Esophagus mucosa (tissue), 1 donor: ENCODE measurements at places on chromosomes 2 and 18.

DNA sequence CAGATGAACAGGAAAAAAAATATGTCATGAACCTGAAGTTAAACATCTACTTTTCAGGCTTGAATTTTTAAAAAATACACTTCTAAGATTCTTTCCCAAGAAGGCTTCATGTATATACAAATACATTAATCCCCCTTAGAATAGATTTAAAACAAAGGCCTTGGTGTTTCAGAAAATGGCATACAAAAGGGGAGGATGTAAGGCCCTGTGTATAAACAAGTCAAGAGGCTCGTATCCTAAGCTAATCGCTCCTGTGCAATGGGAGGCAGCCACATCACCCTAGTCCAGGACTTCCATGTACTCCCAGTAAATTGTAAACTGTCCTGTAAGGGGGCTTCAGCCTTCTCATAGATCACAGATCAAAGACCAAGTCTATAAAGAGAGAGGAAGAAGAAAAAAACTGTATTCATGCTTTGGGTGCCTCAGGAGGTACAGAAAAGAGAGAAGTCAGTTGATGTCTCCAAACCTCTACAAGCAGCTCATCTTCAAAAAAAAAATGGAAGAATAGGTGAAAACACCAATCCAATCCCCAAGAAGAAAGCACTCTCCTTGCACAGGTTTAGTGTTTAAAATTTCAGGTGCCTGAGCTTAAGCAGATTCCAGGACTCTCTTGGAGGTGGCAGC, 53.9 kb downstream of the ANKRD44 start:
- ATAC-seq, result no peak

- ATAC-seq, result no peak
Observed at GRCh38 chr2:100424277-100424875, 6.9 kb upstream of the CHST10 start.

DNA sequence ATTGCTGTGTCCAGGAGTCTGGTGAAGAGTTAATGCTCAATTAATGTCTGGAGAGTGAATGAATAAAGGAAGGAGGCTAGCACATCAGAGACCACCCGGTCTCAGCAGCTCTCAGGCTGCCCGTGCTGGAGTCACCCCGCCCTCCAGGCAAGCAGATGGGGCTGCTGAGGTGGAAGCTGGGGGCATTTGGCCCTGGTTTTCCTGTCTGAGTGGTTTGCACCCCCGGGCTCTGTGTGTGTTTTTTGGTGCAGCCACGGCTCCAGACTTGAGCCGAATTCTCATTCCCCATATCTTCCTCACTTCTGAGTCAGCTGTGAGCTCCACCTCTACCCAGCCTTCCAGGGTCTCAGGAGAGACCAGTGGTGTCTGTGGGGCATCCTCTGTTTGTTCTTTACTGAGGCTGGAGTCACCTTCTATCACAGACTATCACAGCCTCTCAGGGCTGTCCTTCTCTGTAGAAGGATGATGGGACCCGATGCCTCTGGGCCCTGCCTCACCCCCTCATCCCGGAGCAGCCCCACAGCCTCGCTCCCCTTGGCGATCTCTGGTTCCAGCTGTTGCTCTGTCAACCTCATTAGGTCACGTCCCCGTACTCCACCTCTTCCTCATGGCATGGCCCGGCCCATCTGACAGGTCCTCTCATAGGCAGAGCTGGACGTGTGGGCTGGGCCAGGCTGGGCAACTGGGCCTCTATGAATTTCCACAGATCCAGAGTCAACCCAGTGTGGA, 60.8 kb downstream of the HS1BP3 start:
- ATAC-seq, result no peak

GRCh38 chr2:105390454-105390853, 8.4 kb downstream of the FHL2 start:
- no peak for ATAC-seq

- no peak for ATAC-seq
Observed at GRCh38 chr2:25418944-25419677, 77.4 kb upstream of the DNMT3A start.

DNA sequence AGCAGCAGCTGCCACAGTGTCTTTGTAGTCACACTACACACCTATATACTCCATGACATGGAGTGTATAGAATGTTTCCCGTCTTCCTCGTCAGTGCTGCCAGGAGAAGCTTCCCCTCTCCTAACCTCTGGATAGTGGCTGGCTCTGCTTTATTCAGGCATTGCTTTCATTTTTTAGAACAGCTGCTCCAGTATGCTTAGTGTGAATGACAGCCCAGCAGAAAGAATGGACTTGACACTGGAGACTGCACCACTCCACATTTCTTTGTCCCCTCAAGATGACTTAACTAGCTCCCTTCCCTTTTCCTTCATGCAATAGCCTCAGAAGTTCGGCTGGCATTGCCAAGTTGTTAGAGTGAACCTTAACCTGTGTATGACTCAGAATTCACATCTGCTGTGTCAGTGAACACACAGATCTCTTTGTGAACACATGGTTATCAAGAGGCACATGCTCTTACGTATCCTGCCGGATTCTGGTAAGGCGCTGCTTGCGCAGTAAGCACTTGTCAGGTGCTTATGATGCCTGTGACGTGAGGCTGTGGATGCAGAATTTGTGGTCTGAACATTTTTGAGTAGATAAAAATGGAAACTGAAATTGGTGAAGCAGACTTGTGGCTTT, 73.9 kb downstream of the NEDD4L start:
- peak; percentile 93 for ATAC-seq

GRCh38 chr2:162196638-162197037, 44.6 kb upstream of the GCG start:
- ATAC-seq, result no peak

DNA sequence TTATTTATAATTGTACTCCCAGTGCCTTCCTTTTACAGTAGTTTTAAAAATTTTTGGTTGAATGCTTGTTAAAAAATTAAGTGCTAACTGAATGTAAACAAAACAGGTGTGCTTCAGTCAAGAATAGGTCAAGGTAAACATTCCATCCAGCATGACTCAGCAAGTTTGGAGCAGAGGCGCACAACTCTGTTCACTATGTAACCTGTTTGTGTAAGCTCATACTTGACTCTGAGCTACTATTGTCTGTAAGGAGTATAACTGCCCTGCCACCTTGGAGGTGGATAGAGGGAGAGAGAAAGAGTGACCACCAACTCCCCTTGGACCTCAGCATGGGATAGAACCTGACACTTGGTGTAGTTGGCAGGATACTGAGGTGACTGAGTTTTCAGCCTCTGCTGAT, 207.4 kb upstream of the SYT4 start:
- no peak for ATAC-seq

GRCh38 chr18:57273194-57273593, 79.2 kb upstream of the ST8SIA3 start:
- no peak for ATAC-seq

GRCh38 chr2:130391872-130392670, 36.2 kb downstream of the PTPN18 start:
- ATAC-seq, result no peak

- no peak for ATAC-seq
Observed at GRCh38 chr2:28750316-28751251, 1.0 kb upstream of the PPP1CB start.

GRCh38 chr2:144834998-144835633, 315.2 kb upstream of the ZEB2 start:
- no peak for ATAC-seq

DNA sequence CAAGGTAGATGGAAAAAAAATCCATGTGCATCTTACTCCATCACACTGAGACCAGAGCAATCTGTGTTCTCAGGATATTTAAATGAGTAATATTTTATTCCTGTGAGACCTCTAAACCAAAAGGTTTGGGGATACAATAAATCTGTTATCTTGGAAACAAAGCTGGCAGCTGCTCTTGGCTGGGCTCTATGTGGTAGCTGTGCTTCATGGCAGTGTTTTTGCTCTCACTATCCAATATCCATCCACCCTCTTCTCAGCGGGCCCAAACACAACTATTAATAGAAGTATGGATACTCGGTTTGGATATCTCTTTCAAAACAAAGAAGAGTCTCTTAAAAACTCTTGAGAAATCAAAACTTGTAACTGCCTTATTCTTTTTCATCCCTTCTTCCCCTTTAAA, 244.9 kb upstream of the RAB12 start:
- no peak for ATAC-seq

DNA sequence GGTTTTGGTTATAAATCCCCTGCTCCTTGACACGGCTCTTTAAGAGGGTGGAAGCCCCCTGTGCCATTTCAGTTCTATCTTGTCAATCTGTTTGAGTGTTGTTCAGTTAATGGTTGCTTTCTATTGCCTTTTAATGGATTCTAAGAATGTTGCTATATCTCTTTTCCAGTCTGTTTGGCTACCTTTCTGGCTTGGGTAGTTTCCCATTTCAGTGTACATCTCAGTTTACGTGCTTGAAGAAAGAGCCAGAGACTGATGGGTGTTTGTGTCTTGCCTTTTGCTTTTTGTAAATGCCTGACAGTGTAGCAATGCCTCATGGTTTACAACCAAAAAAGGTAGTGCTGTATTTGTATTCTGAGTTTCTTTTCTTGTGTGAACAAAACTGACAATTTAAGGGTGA, 45.3 kb downstream of the SPATS2L start:
- ATAC-seq, result no peak

DNA sequence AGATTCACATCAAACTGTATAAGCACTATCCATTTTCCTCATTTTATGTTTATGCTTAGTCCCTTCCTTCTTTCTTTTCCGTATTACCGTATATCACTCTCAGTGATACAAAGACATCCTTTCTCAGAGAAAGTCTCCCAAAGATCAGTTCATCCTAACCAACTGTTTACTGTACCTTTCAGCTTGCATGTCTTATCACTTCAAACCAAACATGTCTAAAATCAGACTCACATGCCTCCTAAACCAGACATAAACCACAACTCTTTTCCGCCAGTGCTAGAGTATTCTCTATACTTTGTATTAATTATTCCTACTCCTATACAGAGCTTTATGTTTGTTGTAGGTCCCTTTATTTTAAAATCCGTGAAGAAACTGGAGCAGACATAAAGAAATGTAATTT, 41.5 kb downstream of the KCMF1 start:
- no peak for ATAC-seq

DNA sequence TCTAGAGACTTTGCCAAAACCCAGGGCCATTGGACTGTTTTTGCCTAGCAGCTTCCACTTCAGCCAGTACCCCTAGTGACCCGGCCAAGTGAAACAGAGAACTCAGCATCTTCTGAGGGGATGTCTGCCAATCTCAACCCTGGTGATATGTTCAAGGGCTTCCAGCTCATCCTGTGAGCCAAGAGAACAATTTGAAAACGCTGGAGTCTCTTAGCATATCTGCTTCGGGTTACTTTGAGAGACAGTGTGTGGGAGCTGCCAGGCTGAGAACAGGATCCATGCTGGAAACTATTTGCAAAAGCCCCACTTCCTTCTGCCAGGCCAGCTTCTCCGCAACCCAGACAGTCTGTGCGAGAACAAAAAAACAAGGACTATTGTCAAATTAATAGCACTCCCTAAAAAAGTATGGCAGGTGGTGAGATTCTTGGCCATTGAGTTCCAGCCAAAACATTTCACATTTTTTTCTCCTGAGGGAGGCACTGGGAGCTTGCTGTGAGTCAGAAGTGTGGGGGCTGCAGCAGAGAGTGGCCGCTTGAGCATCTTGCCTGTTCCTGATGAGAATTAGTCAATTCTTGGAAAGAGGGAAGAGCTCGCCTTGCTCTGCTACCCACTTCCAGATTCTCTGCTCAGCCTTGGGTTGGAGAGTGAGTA, 395.6 kb upstream of the TRIB2 start:
- ATAC-seq, result no peak

DNA sequence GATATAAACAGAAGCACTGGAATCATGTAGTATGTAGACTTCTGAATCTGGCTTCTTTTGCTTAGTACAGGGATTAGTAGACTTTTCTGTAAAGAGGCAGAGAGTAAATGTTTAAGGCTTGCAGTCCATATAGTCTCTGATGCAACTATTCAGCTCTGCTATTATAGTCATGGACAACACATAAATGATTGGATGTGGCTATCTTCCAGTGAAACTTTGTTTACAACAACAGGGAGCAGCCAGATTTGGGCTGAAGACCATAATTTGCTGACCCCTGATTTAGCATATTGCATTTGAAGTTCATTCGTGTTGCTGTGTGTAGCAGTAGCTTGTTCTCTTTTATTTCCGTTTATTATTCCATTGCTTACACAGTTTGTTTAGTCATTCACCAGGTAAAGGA, 55.0 kb downstream of the GPD2 start:
- no peak for ATAC-seq

- no peak for ATAC-seq
Observed at GRCh38 chr2:103009871-103010270, 248.0 kb downstream of the TMEM182 start.

DNA sequence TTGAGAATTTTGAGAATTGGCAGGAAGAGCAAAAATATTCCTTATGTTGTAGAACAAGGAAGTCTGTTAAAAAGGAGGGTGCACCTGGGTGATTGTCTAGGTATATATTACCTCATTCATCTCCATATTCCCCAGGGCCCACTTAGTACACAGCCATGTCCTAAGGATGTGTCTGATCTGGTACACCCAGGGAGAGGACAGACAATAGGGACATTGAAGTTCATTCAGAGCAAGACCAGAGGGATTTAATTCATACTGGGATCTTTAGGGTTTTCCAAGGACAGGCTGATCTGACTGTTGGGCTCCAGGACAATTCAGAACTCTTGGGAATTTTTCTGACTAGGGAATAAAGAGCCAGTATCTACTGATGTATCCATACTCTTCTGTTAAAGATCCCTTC, 112.1 kb downstream of the PHLPP1 start:
- no peak for ATAC-seq

DNA sequence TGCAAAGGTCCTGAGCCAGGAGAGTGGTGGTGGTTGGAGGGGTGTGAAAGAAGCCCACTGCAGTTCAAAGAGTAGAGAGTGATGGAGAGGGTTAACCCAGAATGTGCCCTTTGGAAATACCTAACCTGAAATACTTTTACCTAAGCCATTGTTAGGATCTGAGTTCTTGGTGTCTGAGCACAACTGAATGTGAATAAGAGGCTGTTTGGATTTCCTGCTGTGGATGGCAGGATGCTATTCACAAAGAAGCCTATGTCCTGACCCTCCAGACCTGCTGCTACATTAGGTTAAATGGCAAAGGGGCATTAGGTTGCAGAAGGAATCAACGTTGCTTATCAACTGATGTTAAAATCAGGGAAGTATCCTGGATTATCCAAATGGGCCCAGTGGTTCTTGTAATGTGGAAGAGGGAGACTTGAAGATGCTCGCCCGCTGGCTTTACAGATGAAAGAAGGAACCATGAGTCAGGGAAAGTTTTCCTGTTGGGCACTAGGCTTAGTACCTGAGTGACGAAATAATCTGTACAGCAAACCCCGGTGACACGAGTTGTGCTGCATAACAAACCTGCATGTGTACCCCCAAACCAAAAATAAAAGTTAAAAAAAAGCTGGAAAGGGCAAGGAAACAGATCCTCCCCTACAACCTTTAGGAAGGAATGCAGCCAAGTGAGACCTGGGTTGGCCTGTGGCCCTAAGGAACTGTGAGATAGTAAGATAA, 27.2 kb downstream of the ITGA6 start:
- ATAC-seq, result peak; percentile 31

DNA sequence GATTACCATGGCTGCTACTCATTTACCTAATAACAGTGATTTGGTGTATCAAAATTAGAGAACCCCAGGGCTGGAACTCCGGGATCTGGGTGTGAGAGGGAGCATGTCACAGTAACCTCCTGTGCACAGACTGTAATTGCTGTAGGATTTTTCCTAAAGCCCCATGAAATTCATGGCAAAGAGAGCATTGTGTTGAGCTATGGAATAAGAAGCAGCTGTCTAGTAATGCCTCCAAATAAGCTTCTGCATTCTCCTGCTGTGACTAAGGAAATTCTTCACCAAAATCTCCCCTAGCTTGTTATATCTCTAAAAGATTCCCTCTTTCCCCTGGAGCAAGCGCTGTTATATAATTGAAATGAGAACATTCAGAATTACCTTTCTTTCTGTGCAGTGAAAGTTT, 158.1 kb upstream of the SPATS2L start:
- ATAC-seq, result no peak
